ENCODE measurements at places on chromosomes 4 and X.

- no peak for DNase-seq
Measured at GRCh38 chr4:113636438-113636818, 125.1 kb downstream of the CAMK2D start.

- no peak for DNase-seq
Measured at GRCh38 chr4:186725469-186726425, 2.1 kb upstream of the FAT1 start.

GRCh38 chrX:149275836-149276235, 229.3 kb downstream of the IDS start:
- no peak for DNase-seq

DNA sequence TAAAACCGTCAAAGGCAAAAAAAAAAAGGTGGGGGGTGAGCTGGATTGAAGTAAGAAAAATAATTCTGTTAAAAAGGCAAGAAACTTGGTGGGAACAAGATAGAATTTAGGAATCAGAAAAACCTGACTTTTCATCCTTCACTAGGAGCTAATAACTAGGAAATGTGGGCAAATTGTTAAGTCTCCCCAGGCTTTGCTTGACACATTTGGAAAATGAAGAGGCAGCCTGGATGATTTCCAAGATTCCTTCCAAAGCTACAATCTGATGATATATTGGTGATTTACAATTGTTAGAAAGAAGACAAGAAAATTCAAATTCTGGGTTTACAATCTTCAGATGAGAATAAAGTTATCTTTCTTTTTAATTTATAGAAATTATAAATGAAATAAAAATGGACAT, 1062.5 kb downstream of the ADGRL3 start:
- no peak for DNase-seq

- no peak for DNase-seq
Measured at GRCh38 chr4:173777921-173778320, 247.9 kb upstream of the HAND2 start.

DNA sequence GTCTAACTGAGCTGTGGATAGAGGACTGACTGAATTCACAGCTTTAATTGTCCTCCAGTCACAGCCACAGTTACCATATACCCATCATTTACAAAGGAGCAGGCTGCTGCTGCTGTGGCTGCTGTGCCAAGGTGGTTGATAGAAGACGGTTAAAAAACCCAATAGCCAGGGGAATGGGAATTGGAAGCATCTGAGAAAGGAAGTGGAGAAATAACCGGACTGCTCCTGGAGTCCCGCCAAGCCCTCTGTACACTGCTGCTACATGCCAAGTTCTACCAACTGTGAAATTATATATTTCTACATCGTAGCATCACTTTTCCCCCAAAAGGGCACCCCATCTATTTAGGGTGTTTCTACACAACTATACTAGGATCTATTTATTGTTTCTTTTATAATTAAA, 279.7 kb upstream of the ARX start:
- DNase-seq: no peak
